ENCODE measurements at places on chromosomes 5 and 9. TPM values are rescaled to one million over a fixed set of nuclear protein-coding genes. Genes with fewer than 3 reads are reported as not detected.

DNA sequence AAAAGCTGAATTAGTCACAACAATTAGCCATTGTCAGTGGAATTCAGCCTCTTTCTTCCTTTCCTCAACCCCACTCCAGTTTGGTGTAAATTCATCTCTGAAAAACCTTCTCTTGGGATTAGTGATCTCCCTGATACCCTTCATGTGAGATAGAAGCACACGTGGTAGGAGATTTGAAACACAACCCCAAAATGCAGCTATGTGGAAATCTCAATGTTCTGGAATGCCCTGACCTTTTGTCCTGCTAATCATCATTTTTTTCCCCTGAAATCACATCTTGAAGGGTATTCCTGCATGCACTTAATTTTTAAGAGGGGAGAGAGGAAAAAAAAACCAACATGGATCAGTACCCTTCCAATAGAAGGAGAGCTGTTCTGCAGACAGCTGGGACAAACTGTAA is 612.6 kb downstream of the EBF1 start:
- no peak for DNase-seq
- H3K4me1 ChIP-seq: peaks cover 18% of the 10 kb centered on the region
- no peaks in the 10 kb centered on the region for H3K27me3 ChIP-seq
- H3K27ac ChIP-seq: no peak overlapping the region
- H3K36me3 ChIP-seq: no peaks in the 10 kb centered on the region
- H3K4me3 ChIP-seq: no peak overlapping the region

DNA sequence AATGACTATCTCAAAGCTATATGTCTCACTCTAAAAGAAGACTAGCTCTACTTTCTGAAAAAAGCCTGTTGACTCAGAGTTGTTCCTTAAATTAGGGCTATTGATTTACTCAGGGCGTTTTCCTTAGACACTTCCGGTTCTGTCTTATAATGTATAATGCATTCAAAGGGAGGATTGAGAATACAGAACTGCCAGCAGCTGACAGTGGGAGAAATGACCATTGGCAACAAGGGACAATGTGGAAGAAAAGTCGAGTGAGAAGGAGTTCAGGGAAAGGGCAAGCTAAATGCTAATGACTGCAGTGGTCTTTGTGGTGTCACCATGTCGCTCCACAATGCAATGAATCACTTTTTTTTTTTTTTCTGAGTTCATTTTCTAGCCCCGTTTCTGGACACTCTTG is 65.7 kb upstream of the ANKH start:
- no peak overlapping the region for H3K4me3 ChIP-seq
- H3K36me3 ChIP-seq: no peaks in the 10 kb centered on the region
- DNase-seq: no peak
- no peaks in the 10 kb centered on the region for H3K4me1 ChIP-seq

GRCh38 chr9:100160021-100160420 is 61.0 kb downstream of the INVS start:
- no peaks in the 10 kb centered on the region for H3K36me3 ChIP-seq
- no peak overlapping the region for H3K27ac ChIP-seq
- no peak overlapping the region for H3K4me3 ChIP-seq
- H3K4me1 ChIP-seq: no peaks in the 10 kb centered on the region
- DNase-seq: no peak

DNA sequence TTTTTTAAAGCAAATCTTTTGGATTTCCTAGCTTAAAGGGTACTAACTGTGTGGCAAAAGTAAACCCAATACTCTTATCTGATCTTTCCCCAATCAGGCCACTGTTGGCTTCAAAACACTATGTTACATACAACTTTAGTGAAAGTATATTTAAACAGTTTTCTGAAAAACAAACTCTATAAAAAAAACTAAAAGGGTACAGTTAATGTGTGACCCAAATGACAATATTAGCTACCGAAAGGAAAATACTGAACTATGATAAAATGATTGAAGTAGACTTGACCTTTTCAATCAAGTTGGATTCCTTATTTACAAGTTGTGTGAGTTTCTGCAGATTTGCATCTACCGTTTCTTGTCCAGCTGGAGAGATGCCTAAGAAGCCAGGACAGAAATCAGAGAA is 5.8 kb downstream of the MTX3 start:
- H3K27ac ChIP-seq: no peak overlapping the region
- DNase-seq: no peak
- H3K27me3 ChIP-seq: no peaks in the 10 kb centered on the region
- H3K4me3 ChIP-seq: no peak overlapping the region

DNA sequence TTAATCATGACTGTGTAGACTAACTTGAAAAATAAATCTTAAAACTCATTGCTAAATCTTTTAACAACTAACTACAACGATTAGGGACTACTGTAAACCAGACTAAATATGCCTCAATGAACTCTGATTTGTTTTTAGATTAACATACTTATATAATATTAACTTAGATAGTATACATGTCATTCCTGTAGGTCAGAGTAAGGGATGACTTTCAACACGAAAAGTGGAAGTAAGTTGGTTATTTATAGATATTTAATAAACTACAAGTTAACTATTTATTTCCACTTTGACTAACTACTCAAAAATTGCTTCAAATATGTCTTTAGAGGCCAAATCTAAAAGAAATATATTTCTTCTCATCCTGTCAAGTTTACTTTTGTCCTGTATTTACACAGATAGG is 795.6 kb downstream of the PTPRD start:
- no peak overlapping the region for H3K4me3 ChIP-seq
- no peak for DNase-seq
- H3K27me3 ChIP-seq: no peaks in the 10 kb centered on the region
- no peaks in the 10 kb centered on the region for H3K4me1 ChIP-seq

- H3K36me3 ChIP-seq: 0 out of 2 replicates have a peak, but pooled peaks cover 3% of the 10 kb centered on the region
- H3K4me3 ChIP-seq: no peak overlapping the region
- H3K27me3 ChIP-seq: no peaks in the 10 kb centered on the region
- H3K4me1 ChIP-seq: peaks cover 36% of the 10 kb centered on the region
- no peak for DNase-seq
Observed at GRCh38 chr5:148855249-148856008, 29.0 kb downstream of the ADRB2 start.

- H3K36me3 ChIP-seq: no peaks in the 10 kb centered on the region
- peak; percentile 26 for DNase-seq
- H3K27ac ChIP-seq: no peak overlapping the region
- no peaks in the 10 kb centered on the region for H3K27me3 ChIP-seq
Observed at GRCh38 chr9:32395510-32396216, 11.2 kb downstream of the ACO1 start.

DNA sequence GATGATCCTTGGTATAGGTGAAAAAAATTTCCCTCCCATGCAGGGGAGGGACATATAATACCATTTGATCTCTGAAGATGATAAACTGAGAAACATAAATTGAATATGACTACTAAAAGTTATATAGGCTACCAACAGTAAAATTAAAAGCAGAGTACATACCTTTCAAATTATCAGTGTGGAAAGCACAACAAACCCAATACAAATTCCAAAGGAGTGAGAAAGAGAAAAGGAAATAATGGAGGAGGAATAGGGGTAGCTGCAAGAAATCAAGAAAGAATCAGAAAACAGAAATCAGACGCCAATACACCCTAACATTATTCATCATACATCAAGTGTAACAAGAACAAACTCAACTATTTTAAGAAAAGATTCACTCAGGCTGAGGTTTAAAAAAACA is 17.7 kb downstream of the GNAQ start:
- H3K27me3 ChIP-seq: no peaks in the 10 kb centered on the region
- H3K4me3 ChIP-seq: no peak overlapping the region
- no peak overlapping the region for H3K27ac ChIP-seq
- H3K4me1 ChIP-seq: peaks cover 6% of the 10 kb centered on the region

The TAF11L14 gene
- not detected for total RNA-seq
